ENCODE measurements at places on chromosomes 1 and 21.
A peak's percentile ranks its signal among the peaks of the same experiment; 100 is the strongest.

- DNase-seq: no peak
These were observed 134.2 kb downstream of the ZZZ3 start for GRCh38 chr1:77548285-77548684.

GRCh38 chr1:110463725-110464124 is 12.8 kb downstream of the PROK1 start:
- DNase-seq: no peak

- DNase-seq: no peak
These were observed 31.0 kb upstream of the CLDN14 start for GRCh38 chr21:36510911-36511310.

DNA sequence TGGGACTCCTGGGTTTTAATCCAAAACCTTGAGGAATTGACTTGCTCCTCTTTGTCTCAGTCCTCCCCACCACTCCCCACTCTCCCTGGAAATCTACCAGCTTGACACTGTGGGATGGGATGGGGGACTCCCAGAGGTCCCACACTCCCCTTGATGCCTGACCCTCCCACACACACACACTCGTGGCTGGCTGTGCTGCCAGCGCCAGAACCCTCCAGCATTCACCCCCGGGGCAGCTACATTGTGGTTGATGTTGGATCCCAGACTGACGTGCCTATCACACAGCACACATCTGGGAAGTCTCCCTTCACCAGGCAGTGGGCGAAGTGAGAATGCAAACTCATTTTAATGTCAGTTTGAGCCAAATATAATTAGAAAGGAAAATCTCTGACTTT is 10.0 kb downstream of the KIRREL1 start:
- no peak for DNase-seq

DNA sequence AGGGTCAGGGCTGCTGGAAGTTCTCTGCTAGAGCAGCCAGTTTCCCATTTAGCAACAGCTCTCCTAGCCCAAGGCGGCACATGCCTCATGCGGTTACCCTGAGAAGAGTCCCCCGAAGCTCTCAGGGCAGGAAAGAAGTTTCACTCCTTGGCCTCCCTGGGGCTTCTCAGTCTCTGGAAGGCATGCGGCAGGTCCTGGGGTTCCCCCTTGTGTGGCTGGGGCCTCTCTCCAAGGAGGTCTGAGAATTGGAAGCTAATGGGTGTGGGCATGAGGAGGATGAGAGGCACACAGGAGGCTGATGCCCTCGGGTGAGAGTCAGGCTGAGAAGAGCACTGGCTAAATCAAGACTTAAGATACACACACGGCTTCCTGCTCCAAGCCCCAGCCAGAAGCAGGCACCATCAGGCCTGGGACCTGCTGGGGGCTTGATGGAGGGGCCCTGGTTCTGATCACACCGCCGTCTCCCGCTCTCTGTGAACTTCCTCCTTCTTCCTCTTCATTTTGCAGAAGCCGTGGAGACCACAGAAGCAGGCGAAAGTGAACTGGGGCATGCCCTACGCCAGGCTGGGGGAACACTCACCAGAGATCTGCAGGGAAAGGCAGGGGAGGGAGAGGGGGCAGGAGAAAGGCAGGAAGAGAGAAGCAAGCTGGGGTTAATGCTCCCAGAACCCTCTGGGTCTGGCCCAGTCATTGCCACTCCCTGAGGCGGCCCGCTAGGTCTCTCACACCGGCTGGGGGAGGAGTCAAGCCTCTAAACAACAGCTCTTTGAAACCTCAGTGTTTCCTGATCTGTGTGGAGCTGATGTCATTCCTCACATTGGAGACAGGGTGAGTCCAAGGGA is 15.1 kb downstream of the BLACAT1 start:
- peak; percentile 41 for DNase-seq

DNA sequence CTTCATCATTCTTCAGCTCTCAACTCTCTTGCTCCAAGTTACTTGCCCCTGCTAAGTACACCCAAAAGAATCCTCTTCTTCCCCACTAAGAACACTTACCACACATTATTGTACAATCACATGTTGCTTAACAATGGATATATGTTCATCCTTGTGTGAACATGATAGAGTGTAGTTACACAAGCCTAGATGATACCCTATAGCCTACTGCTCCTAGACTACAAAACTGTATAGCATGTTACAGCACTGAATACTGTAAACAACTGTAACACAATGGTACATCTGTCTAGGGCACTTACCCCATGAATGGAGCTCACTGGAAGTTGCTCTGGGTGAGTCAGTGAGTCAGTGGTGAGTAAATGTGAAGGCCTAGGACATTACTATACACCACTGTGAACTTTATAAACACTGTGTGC is 77.4 kb downstream of the RERE start:
- DNase-seq: no peak

GRCh38 chr1:229164348-229164747 is 106.6 kb upstream of the RAB4A start:
- DNase-seq: no peak

GRCh38 chr1:67614511-67614934 is 70.5 kb upstream of the GADD45A start:
- DNase-seq: no peak

DNA sequence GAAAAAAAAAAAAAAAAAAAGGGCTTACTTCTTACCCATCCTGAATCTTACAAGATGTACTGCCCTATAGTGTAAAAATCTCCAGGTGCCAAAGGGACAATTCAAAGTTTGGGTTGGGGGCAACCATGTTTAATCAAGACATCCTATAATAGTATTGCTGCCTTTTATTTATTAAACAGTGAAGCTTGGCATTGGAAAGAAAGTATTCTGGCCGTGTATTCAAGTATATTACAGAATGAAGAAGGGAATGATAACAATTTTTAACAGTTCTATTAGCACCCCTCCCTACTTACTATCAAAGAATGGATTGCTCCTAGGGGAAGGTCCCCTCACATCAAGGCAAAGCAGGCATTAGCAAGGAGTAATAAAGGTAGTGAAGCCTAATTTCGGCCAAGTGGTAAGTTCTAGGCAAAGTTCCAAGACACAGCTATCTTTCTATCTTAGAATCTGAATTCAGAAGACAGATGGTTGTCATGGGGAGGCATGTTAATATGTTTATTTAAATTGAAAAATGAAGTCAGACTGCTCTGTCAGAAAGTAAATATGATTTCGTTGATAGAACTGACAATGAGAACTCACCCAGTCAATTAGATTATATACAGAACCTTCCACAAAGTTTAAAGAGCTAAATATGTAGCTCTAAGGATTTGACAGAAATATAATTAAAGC is 24.6 kb downstream of the ST7L start:
- DNase-seq: no peak

DNA sequence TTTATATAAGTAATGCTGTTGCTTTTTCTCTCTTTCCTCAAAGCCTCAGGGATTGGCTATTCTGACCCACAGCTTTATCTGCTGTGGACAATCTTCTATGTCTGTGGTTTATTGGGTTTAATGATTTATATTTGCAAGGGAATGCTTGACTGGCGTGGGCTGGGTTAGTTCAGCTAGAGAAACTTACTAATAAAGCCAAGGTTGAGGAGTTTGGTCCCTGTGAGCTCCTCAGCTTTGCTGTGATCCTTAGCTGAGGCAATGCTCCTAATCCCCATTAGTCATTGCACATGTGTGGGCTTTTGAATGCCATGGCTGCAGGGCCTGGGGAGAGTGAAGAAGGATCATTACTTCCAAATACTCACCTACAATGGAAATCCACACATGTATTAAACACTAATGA is 179.3 kb downstream of the ZNF326 start:
- no peak for DNase-seq

DNA sequence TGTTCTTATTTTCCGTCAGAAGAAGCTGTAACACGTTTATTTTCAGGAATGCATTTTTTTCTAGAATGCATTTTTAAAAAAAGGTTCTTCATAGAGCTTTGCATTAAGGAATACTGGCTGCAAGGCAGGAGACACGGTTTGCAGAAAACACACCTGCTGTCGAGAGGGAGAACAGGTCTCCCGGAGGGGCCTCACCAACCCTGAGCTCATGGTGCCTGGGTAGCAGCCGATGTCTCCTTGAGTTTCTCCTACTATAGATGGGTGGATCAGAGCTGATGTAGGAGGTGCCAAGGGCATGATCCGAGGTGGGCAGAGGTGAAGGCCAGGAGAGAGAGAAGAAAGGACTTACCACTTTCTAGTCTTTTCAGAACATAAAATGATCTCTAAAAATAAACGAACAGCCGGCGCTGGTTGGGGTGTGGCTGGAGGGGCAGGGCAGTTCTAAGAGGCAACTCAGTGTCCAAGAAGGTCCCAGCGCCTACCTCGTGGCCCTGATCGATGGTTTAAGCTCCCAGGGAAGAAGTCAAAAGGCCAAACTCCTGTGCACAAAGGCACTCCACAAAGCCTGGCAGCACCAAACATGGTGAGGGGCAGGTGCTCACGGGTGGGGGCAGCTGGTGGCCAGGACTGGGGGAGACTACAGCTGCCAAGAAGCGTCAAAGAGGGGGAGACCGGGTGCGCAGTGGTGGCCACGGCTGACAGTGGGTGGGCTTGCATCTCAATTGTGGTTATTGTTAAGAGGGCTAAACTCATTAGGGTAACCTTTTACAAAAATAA is 12.2 kb downstream of the MORN1 start:
- no peak for DNase-seq

- DNase-seq: no peak
These were observed 135.8 kb upstream of the B3GALT2 start for GRCh38 chr1:193322211-193322610.

DNA sequence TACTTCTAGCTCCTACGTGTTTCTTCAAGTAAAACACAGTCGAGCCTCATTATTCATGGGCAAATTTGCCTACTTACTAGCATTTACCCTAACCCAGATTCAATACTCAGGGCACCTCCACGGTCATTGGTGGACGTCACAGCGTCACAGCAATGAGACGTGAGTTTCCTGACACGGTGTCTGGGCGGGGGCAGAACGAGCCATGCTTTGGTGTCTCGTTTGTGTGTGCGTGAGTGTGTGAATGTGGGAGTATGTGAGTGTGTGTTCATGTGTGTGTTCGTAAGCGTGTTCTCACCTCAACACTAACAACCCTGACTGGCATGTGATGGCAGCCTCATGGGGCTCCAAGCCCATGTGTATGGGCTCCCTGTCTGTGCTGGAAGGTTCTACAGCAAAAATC is 17.5 kb upstream of the COL18A1 start:
- no peak for DNase-seq

GRCh38 chr1:207336559-207337467 is 15.3 kb downstream of the CD55 start:
- no peak for DNase-seq

GRCh38 chr1:108704496-108704895 is 8.2 kb upstream of the FNDC7 start:
- no peak for DNase-seq

- no peak for DNase-seq
These were observed 161.2 kb downstream of the NPHP4 start for GRCh38 chr1:5830771-5831599.

- no peak for DNase-seq
These were observed 45.9 kb upstream of the PUM1 start for GRCh38 chr1:31111290-31111951.

DNA sequence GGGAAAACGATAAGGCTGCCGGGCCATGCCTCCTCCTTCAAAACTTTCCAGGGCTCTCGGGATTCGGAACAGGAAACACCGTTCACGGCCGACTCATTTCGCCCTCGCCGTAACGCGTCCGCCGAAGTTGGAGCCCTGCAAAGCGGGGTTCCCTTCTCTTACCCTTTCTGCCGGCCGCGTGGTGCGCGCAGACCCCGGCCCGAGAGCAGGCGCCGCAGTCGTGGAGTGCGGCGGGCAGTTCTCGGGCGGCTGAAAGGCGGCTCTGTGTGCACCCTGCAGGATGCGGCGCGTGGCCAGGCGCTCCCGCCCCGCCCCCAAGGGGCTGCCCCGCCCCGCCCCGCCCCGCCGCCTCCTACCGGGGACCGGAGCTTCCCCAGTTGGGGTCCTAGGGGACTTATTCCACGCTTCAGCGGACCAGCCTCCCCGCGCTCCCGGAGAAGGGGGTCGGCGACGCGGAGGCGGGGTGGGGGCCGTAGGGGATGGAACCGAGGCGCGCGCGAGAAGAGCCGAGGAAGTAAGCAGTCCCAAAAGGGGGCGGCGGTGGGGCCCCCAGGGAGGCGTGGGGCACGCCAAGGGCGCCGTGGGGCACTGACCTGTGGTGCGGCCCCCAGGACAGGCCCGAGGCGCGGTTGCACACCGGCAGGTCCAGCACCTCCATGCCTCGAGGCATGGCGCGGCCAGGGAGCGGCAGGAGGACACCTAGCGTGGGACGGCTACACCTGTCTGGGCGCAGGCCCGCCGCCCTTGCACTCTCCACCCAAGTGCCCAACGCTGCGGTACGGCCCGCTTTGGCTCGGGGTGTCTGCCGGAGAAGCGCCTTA is at the start of gene MCOLN2:
MCOLN2 (minus strand) TSS at position 268 of the 821 bp plus-strand sequence; CDS start at position 27, 241 bp downstream.
- DNase-seq: peak; percentile 60

DNA sequence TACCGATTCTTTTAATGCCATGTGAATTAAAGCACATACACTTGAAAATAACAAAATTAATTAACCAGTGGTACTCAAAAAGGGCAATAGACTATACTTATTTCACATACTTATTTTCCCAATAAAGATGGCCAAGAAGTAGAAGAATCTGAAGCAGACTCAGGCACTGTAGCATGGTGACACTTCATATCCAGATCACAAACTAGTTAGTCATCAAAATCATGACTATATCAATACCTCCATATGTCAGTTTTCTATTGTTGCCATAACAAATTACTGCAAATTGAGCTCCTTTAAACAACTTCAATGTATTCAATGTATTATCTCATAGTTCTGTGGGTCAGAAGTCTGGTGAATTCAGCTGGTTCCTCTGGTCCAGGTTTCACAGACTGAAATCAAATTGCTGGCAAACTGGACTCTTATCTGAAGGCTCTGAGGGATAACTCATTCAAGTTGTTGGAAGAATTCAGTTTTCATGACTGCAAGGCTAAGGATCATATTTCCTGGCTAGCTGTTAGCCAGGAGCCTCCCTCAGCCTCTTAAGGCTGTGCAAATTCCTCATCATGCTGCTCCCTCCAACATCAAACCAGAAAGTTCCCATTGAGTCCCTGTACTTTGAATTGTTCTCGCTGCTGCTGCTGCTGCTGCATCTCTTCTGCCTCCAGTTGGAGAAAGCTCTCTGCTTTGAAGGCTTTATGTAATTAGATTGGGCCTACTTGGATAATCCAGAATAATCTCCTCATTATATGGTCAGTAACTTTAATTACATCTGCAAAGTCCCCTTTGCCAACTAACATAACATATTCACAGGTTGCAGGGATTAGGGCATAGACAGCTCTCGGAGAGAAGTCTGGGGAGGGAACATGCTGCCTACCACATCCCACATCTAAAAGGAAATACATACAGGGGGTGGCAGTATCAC is 91.5 kb downstream of the MRPL39 start:
- DNase-seq: no peak

DNA sequence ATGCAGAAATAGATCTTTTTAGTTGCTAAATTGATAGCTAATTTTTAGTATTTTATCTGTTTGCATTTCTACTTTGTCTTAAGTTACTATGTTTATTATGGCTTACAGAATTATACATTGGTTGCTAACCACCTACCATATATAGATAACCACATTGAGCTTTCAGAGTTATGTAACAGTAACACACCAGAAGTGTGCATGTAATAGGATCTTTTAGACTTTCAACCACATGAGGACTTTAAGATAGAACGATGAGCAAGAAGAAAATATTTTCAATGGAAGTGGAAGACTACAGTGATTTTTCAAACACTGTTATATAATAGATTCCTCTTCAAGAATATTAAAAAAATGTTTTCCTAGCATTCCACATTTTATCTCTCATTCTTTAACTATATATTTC is 28.8 kb downstream of the TOR1AIP1 start:
- no peak for DNase-seq

- no peak for DNase-seq
These were observed 39.4 kb upstream of the HIVEP3 start for GRCh38 chr1:41958015-41958673.

- no peak for DNase-seq
These were observed 93.0 kb downstream of the SPATA46 start for GRCh38 chr1:162283657-162284056.

GRCh38 chr1:6519491-6519934 is 28.0 kb upstream of the PLEKHG5 start:
- DNase-seq: no peak

Measured in activated B cell treated with CpG ODN at 0.5 μM for 24 hours (primary cell).